HCEC 1CT (cell line): ENCODE measurements at places on chromosomes 6 and 20.

GRCh38 chr6:439641-440167 is 48.2 kb downstream of the IRF4 start:
- no peak for DNase-seq

DNA sequence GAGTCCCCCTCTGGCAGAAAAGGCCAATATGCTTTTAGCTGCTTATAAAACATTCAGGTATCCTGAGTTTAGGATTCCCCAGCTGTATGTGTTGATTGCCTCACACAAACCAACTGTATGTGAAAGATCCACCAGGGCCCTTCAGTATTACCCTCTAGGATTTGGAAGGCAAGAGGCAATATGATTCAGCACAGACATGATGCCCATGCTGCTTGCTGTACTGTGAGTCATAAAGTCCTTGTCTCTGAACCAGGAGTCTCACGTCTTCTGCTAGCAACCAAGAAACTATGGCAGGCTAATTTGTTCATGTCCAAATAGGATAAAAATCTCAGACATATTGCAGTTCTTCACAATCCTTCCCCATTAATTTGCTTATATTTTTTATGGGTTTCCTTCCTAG is 789.2 kb upstream of the SLC35B3 start:
- DNase-seq, result peak; percentile 57

DNA sequence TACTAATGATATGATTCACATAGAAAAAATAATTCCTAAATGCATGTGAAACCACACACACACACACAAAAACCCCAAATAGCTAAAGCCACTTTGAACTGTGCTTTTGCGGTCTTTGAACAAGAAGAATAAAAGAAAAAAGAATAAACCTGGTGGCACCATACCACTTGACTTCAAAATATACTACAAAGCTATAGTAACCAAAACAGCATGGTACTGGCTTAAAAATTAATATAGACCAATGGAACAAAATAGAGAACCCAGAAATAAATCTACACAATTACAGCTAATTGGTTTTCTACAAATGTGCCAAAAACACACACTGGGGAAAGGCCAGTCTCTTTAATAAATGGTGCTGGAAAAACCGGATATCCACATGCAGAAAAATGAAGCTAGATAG is 13.4 kb downstream of the OR2B6 start:
- no peak for DNase-seq

DNA sequence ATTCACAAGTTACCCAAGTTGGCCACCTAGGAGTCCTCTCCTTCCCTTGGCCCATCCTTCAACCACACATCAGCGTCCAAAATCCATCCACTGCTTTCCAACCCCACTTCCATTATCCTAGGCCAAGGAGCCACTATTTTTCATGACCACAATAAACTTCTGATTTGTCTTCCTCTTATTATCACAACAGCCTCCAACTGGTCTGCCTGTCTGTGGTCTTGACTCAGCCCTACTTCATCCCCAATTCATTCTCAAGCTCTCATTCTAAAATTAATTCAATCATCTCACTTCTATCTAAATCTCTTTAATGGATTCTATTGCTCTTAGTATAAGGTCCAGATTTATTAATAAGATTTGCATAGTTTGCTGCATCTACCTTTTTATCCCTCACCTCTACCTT is 189.0 kb upstream of the PRDM1 start:
- no peak for DNase-seq

DNA sequence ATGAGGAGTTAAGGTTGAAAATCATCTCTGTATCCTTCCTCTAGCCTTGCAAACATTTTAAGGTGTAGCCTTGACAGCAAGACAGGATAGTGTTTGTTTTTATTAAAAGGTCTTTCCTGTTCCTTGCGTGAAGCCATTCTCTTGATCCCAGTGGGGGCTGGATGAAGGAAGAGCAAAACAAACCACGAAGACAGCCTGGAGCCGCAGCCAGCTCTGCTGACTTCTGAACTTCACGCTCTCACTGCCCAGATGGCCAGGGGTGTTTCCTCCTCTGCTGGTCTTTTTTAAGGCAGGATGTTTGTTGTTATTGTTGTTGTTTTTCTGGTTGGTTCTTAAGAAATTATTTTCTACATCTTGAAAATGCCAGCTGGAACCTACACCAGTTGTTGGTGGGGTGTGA is 156.4 kb downstream of the MTHFD1L start:
- no peak for DNase-seq

DNA sequence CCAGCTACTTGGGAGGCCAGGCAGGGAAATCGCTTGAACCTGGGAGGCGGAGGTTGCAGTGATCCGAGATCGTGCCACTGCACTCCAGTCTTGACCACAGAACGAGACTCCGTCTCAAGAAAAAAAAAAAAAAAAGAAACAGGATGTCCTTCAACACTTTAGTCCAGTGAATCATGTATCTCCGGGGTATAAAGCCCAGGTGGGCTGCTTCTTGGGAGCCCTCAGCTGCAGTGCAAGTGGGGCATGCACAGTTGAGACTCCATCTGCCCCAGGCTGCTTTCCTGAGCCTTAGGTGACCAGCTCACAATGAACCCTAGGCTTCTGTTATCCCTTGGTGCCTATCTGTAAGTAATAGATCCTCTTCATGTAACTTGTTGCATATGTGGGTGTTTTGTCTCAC is 187.1 kb upstream of the RNF24 start:
- no peak for DNase-seq

DNA sequence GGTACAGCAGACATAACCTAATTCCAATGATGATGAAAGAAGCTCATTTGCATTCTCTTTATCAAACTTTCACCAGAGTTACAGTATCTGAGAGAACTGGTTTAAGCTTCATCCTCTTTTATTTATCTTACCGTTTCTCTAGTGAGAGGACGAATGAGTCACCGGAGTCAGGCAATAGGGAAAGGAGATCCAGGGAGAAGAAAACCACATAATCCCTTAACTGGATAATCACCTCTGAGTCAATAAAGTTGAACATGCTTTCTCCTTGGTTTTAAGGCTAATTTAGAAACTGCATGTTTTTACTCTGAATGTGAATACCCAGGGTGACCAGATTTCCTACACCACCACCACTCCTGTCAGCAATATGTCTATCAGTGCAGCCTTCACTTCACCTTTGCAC is 313.7 kb upstream of the TBX18 start:
- DNase-seq, result peak; percentile 97

DNA sequence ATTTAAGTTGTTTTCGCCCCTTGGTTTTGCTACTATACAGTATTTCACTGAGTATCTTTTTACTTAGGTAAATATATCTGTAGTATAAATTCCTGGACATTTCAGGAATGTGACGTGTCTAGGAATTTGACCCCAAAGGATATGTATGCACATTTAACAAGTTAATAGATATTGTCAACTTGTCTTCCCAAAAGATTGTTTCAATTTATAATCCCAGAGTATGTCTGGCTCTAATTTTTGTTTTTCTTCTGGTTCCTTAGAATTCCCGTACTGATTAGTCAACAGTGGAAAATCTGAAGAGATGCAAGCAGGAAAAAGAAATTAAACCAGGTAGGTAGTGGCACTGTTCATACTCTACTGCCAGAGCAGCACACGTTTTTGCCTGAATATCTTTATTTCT is 7.2 kb downstream of the PKIG start:
- DNase-seq, result no peak
